ENCODE measurements at places on chromosomes 16 and 17. TPM values are rescaled to one million over a fixed set of nuclear protein-coding genes. Genes with fewer than 3 reads are reported as not detected.

The PTX4 gene
- total RNA-seq = not detected

The ZP2 gene
- 0.18 TPM for total RNA-seq

The FA2H gene
- 48.5 TPM for total RNA-seq

The SLC4A1 gene
- total RNA-seq = not detected

The GGT6 gene
- 185 TPM for total RNA-seq

The CDH11 gene
- total RNA-seq = 15.6 TPM

The TTYH2 gene
- total RNA-seq = 1.4 TPM

The CCL17 gene
- total RNA-seq = not detected

The KRT13 gene
- not detected for total RNA-seq

The TAC4 gene
- total RNA-seq = not detected

DNA sequence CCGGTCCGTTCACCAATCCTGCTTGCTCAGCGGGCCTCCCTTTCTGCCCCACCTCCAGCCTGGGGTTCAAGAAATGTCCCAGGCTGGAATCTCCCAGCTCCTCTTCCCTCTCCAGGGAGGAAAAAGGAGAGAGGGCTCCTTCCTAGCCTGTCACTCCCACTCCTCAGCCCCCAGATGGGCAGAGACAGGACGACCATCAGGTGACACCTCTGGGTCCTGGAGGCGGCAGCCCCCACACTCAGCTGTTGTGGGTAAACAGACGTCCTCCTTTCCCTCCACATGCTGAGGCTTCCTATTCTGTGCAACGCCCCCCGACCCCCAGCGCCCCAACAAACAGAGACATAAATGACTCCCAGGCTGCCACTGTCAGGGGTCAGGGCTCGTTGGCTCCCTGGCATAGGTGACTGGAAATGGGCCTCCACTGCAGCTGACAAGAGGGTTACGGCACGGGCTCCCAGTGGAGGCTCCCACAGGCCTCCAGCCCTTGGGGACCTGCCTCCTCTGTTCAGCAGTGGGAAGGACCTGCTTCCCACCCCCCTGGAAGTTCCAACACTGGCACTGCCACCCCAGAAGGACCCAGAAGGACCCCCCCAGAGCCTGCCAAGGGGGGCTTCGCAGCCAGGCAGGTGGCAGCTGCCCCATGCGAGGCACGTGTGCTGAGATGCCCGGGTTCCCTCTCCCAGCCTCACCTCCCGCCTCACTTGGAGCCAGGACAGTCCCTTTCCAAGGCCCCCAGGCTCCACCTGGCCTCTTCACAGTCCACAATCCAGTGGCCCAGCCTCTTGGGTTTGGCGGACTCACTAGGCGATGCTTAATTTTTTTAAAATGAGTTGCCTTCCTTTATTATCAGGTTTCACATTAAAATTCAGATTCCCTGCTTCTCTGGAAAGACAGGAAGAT, 232.3 kb downstream of the KATNIP start:
- DNase-seq = no peak

DNA sequence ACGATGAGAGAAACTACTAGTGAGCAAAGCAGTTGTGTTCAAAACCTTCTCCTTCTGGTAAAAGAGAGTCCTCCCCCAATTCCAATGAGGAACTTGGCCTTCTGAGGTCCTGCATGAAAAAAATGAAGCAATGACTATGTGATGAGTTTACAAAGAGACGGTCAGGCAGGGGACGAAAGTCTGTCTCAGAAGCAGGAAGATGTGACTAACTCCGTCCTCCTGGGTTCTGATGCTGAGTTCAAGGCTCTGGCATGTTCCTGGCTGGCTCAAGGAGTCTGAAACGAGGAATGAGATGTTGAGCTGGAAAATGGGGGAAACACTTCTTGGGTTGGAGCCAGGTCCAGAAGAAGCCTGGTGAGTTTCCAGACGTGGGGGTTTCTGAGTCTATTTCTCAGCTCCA, 129.6 kb downstream of the CPPED1 start:
- DNase-seq = no peak

DNA sequence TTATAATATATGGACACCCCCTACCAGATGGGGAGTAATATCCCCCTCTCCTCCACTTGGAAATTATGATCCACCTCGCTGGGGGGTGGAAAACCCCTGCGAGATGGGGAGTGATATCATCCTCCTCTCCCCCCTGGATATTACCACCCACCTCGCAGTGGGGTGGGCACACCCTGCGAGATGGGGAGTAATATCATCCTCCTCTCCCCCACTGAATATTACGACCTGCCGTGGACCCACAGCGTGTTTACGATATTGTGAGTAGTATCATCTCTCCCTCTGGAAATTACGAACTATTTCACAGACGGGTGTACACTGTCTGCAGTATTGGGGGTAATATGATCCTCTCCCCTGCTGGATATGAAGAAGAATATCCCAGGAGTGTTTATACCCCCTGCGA, 228.3 kb upstream of the WSCD1 start:
- no peak for DNase-seq

- DNase-seq = no peak
Measured at GRCh38 chr16:66908116-66908515, 10.6 kb downstream of the CDH16 start.

DNA sequence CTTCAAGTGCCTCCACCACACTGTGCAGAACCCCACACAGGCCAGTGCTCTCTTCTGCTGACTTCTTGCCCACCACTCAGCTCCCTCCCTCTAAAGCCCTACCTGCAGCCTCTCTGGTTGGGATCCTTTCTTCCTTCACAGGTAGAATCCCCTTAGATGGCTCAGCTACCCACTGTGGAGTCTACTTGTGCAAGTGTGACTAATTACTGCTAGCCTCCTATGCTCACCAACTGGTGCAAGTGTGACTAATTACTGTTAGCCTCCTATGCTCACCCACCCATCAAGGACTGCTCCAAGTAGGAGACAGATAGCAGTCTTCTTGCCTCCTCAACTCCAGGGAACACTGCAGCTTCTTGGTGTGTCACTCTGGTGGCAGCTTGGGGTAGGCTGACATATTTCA, 43.6 kb downstream of the TEX14 start:
- no peak for DNase-seq

DNA sequence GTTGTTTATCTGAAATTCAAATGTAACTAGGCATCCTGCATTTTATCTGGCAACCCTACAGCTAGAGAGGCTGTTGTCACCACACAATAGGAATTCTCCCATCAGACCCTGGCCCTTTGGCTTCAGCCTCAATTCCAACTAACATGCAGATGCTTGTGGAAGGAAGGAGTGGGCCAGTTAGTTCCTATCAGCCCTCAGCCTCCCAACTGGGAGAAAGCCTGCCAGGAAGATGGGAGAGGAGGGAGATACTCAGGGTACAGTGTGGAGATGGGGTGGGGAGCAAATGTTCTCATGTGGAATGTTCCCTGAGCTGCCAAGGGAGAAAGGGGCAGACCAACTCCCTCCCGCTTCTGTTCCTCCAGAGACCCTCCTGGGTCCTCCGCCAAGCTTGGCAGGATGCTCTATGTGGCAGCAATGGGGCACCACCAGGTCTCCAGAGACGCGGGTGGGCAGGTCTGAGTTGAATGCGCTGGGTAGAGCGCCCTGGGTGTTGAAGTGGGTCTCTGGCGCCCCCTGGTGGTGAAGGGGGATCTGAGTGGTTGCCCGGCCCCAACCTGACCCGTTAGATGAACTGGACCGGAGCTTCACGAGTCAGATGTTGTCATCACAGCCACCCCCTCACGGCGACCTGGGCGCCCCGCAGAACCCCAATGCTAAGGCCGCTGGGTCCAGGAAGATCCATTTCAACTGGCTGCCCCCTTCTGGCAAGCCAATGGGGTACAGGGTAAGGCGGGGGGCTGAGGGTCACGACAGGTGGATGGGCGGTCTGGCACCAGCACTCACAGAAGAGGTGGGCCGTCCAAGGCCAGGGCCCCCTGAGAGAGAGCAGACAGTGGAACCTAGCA, 15.2 kb downstream of the GALK1 start:
- DNase-seq = peak; percentile 62

GRCh38 chr16:51685498-51685897, 534.4 kb upstream of the SALL1 start:
- no peak for DNase-seq

DNA sequence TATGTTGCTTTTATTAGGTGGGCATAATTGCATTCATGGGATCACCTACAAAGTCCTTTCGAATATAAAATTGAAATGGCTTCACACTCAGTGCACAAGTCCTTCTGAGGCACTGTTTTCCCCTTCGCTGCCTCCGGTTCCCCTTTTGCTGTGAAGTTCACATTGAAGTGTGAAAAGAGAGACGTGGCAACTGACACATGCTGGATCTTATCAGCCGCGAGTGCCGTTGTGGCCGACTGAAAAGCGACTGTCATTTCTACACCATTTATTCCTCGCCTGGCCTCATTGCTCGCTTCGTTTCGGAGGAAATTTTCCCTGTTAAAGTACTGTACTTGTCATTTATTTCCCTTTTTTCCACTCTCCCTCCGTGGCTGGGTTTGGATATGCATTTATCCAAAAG, 423.5 kb downstream of the MAF start:
- DNase-seq = no peak

- no peak for DNase-seq
Measured at GRCh38 chr17:66755944-66756290, 79.0 kb upstream of the CACNG5 start.

GRCh38 chr17:60902399-60902798, 224.7 kb downstream of the BCAS3 start:
- DNase-seq = no peak

DNA sequence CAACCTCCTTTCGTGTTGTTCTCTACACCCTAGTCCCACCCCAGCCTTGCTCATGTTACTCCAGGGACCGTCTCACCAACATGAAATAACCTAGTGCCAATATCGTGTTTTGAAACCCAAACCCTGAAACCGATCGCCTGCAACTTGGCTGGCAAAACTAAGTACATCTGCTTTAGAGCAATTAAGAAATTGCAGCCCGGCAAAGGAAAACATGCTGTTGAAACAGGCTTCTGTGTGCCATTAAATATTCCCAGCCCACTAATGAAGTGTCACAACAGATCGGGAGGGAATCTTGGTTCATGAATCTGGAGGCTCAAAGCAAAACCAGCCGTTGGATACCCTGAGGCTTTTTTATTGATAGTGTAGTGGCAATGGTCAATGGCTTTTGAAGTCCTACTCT, 48.3 kb upstream of the GPR139 start:
- DNase-seq = no peak

- no peak for DNase-seq
Measured at GRCh38 chr17:76534831-76535732, 2.4 kb downstream of the CYGB start.

DNA sequence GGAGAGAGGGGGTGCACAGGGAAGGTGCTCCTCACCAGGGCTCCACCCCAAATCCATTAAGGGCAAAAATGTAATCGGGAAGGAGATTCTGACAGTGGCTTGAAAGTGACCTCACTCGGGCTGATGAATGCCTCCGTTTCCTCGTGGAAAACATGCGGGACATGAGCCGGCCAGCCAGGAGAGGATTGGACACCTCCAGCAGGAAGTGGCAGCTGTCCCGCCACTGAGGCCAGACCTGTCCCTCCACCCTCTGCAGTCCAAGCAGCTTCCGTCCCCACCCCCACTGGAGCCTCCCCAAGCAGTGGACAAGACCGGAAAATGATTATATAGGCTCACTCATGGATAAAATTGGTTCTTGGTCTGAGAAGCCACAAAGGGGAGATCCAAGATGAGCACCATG, 82.1 kb upstream of the CCL1 start:
- DNase-seq = no peak

GRCh38 chr16:9091867-9092281, 430 bp downstream of the HAPSTR1 start:
- DNase-seq = peak; percentile 42

GRCh38 chr16:85314512-85314971, 202.3 kb upstream of the CIBAR2 start:
- no peak for DNase-seq

DNA sequence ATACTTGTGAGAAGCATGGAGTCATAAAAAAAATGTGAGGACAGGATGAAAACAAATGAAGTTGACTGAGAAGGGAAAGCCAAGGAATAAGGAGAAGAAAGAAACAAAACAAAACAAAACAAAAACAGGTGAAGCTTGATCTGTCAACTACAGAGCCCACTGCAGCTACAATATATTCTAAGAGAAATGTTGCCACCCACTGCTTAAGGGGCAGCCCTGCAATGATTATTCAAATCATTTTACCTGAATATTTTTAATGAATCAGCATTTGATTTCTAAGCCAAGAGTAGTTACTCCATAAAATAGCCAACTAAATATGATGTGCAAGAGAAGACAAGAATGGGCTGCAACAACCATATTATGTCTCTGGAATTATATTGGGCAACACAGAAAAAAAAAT, 252.0 kb upstream of the KIF2B start:
- no peak for DNase-seq

DNA sequence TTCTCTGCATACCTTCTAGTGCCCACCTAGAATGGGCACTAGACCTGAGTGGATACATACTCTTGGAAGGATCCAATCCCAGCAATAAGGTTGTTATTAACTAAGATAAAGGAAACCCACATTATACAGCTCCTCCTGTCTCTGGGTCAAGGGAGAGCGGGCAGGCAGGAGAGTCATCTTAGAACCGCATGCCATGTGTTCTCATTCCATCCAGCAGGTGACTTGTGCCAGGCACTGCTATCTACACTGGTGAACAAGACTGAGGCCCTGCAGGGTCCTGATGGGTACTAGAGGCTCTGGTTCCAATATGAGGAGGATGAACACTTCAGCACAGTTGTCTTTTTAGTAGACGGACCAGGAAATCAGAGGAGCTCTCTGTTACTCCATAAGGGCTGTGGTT, 5.9 kb upstream of the CD300H start:
- no peak for DNase-seq

- no peak for DNase-seq
Measured at GRCh38 chr17:8614988-8615387, 15.5 kb downstream of the MYH10 start.

GRCh38 chr17:76159157-76159556, 18.1 kb upstream of the FOXJ1 start:
- DNase-seq = no peak

GRCh38 chr16:67579686-67580085, 17.4 kb downstream of the CTCF start:
- no peak for DNase-seq

DNA sequence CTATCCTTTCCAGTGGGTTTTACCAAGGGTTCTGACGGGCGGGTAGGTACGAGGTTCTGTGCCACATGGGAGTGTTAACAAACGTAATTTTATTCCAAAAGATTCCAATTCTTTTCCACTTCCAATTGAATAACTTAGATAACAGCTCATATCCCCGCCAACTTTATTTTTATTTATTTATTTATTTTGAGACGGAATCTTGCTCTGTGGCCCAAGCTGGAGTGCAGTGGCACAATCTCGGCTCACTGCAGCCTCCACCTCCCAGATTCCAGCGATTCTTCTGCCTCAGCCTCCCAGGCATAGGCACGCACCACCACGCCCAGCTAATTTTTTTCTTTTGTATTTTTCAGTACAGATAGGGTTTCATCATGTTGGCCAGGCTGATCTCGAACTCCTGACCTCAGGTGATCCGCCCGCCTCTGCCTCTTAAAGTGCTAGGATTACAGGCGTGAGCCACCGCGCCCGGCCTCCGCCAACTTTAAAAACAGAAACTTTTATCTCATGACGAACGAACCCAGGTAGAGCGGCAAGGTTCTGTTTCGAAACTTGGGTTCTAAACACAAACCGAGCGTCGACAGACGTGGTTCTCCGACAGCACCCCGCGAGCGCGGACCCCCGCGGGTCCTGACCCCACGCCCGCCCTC, 613 bp downstream of the ECI1 start:
- no peak for DNase-seq

Data from left colon (tissue), 2 donors.